ENCODE measurements at places on chromosomes 2 and 18.

DNA sequence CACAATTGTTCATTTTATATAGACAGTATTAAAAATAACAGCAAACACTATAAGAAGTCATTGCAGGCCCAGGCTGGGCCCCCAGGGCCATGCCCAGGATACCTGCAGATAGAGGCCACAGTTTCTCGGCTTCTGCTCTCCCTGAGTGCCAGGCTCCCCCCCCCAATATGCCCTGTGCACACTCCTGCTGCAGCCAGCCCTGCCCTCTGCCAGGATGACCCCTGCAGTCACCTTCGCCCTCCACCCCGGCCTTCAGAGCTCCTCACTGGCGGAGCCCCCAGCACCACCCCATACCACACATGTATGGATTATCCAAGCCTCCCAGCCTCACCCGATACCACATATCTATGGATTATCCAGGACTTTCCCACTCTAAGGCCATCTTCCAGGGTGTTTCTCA is 104.5 kb downstream of the TPO start:
- no peak for DNase-seq

DNA sequence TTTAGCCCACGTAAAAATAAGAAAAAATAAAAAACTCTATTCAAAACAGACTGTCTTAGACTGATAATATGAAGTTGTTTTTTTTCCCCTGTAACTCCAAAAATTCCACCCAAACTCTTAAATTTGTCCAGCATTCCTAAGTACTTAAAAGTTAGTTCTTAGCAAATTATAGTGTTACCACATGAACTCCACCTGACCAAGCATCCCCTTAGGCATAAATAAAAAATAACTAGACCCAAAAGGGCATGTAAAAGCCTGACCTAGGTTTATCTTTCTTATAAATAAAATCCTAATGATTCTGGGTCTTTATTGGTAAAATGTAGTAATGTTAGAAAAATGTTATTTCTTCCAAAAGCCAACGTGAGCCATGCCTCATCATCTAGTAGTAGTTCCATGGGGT is 54.3 kb downstream of the TTC21B start:
- no peak for DNase-seq

DNA sequence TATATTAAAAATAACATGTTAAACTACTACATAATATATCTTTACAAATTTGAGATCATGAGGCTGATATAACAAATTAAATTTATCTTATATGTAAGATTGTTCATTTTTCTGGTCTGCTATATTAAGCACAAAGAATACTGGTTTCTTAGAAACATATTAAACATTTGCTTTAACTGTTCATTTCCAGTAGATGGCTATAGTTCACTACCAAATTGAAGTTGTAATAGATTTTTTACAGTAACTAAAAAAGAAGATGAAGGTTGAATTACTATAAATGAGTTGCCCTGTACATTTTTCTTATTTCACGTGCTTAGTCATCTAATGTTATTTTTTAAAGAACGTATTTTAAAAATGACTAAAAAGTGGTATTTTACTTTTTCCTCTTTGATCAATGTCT is 57.0 kb downstream of the ZNF407 start:
- no peak for DNase-seq

- no peak for DNase-seq
Measured at GRCh38 chr2:69092857-69093256, 79.9 kb downstream of the ANTXR1 start.

GRCh38 chr2:196592911-196593881 is 46.3 kb upstream of the CCDC150 start:
- no peak for DNase-seq

GRCh38 chr2:5385596-5385995 is 306.6 kb upstream of the SOX11 start:
- DNase-seq = no peak

DNA sequence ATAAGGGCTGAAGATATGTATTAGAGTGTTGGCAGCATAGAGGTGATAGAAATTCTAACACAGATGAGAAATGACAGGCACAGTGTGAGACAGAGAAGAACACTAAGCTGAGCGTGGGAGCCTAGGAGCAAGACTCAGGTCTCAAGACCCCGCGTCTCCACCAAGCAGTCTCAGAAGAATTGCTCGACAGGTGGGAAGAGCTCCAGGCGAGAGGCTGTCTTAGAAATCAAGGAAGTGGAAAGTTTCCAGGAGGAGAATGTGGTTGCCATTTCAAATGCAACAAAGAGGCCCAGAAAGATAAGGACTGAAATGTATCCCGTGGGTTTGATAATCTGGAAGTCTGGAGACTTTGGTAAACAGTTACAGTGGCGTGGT is 31.5 kb upstream of the CAB39 start:
- no peak for DNase-seq

DNA sequence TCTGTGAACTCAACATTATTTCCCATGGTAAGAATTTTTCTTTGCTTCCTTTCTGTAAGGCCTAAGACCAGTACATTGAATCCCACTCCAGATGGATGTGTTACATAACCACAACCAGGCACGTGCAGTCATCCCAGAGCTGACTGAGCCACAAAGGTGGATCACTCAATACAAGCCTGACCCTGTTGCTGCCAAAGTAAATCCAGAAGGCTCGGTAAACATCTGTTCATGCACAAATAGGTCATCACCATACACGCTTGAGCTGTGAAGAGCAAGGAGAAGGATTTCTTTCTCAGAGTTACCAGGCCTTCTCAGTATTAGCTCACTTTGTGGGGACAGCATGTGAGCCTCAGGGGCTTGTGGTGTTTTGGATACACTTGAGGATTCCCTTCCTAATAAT is 791.4 kb upstream of the FANCL start:
- DNase-seq = no peak

DNA sequence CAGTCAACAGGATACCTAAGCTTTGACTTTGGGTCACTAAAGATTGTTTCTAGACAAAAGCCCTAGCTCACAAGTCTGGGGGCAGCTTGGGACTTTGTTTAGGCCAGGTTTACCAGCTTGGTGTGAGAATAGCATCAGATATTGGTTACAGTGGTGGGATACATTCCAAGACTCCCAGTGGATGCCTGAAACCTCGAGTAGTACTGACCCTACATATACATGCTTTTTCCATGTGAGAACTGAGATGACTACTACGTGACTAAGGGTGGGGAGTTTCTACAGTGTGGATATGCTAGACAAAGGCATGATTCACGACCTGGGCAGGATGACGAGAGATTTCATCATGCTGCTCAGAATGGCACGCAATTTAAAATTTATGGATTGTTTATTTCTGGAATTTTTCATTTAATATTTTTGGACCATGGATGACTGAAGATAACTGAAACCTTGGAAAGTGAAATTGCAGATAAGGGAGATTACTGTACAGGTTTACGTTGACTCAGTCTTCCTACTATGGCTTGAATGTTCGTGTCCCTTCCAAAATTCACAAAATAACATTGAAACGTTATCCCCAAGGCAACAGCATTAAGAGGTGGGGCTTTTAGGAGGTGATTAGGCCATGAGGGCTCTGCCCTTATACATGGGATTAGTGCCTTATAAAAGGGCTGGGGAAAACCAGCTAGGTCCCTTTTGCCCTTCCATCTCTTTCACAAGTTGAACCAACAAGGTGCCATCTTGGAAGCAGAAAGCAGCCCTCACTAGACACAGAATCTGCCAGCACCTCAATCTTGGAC is 50.2 kb upstream of the CTAGE1 start:
- peak; percentile 97 for DNase-seq

DNA sequence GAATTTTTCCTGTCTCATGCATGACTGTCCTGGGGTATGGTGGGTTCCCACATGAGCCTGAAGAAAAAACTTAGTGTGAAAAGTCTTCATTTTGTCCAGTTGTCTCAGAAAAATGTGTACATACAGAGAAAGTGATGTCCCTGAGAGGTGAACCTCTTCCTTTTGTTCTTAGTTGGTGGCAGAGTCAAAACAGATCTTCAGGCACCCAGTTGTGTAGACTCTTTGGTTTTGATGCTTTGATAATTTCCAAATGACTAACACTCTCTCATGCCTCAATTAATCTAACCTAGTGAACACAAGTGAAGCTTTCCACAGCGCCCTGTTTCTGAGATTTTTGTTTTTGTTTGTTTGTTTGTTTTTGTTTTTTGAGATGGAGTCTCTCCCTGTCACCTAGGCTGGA is 273.5 kb downstream of the PIK3C3 start:
- DNase-seq = no peak

- no peak for DNase-seq
Measured at GRCh38 chr2:229104974-229105387, 166.1 kb downstream of the PID1 start.

DNA sequence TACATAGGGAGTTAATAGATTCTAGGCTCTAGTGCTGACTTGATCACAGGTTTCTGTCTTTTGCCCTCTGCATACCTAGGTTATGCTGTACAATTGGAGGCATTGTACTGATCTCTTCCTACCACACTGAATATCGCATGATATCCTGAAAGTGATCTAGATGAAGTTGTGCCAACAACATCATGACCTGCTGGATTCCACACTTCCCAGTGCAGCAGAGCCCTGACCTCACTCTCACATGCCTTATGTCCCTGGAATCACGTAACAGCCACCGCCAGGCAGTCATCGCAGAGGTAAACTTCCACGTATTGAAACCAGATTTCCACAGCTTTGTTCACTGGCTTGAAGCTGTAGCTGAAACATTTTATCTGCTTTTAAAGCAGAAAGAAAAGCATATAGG is 214.0 kb downstream of the ANKRD30B start:
- DNase-seq = no peak

DNA sequence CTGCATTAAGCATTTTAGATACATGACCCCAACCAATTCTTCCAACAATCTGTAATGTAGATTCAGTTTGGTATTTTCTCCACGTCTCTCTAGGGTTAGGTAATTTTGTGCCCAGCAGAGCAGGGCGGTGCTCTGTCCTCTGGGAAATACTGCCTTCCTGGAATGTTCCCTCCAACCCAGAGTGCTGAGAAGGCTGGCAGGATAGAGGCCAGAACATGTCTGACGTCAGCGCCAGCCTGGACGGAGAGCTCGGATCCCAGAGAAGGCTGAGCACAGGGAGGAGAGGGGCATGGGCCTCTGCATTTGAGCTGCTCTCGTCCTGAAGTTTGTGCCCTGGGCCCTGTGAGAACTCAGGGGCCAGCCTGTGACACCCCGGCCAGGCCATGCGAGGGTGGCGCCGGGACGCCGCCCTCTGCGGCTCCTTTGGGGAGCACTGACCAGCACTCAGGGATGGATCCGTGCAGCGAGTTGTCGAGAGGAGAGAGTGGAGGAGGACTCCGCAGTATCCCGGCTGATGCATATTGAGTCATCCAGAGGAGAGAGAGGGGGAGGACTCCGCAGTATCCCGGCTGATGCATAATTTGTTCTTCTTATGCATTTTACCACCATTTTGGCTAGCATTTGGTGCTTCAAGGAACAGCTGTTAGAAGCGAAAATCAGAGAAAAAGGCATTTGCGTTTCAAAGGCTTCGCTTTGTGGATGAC is 80.0 kb upstream of the PXDN start:
- no peak for DNase-seq

- DNase-seq = no peak
Measured at GRCh38 chr18:57603871-57604270, 17.4 kb upstream of the FECH start.

GRCh38 chr18:79452190-79452990 is 56.7 kb downstream of the NFATC1 start:
- no peak for DNase-seq

DNA sequence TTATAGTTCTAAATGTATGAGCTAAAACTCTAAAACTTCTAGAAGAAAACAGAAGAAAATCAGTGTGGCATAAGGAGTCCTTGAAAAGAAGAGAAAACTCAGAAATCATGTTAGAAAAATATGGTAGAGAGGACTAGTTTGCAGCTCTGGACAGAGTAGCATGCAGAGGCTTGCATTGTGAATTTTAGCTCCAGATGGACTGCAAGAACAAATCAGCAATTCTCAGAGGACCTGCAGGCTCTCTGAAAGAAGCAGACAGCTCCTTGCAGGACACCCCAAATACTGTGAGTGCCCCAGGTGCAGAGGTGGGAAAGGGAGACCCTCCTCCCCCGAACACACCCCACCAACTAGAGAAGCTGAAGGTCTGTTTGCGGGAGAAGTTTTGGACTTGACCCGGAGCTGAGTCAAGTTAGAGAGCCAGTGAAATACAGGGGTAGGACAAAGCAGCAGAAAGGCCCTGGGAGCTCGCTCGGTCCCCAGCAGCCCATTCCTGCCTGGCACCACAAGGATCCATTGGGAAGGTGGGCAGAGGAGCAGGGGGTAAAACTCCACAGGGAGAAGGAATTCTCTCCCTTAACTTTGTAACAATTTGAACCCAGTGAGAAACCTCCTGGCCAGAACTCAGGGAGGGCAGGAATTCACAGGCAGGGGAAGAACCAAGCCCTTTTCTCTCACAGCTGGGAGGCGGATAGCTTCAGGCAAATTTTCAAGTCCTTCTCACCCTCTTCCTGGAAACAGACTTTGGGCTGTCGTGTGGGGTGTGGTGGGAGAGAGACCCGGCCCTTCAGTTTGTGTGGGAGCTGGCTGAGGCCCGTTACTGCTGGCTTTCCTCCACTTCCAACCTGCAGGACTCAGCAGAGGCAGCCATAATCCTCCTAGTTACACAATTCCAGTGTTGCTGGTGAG is 216.2 kb upstream of the SLC35G4 start:
- no peak for DNase-seq

- DNase-seq = no peak
Measured at GRCh38 chr2:81495556-81495955, 1191.0 kb upstream of the LRRTM1 start.

DNA sequence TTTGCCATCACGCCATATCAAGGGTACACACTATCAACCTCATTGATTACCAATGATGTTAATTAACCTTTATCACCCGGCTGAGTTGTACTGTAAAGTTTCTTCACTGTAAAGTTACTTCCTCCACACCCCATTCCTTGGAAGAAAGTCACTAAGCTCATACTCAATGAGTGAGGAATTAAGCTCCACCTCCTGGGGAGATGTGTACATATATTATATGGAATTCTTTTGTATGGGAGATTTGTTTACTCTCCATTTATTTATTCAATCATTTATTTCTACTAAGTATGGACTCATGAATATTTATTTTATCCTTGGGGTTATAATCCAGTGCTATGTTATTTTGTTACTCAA is 56.8 kb downstream of the C2orf74 start:
- no peak for DNase-seq

DNA sequence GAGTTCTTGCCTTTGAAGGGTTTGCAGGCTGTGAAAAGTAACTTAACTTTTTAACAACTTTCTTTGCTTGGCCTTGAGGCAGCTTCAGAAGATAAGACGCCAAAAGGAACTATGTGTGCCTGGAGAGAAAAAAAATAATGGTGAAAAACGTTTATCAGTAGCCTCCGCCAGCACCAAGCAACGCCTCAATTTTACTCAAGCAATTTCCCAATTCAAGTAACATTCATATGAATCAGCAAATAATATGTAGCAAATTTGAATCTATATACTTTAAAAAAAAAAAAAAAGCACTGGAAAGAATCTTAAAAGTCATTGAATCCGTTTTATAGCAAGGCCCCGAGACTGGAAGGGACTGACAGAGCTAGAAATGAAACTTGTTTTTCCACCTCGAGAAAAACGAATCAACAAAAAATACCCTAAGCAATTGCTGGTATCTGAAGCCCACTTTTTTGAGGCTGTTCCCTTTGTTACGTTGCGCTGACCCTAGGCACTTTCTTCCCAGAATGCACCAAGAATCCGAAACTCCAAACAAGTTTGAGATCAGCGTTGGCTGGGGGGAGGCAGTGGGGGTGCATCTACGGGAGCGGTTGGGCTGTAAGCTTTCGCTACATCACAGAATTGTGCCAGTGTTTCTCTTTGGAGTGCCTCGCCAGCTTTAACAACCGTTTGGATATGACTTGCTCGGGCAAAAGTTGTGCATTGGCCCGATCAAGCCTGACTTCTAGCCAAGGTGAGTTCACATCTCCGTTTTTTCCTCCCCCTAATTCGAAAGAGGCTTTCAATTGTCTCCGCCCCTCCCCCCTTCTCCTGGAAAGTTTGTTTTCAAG is 2.7 kb upstream of the TGIF1 start:
- DNase-seq = no peak
